Left cardiac atrium (tissue), 4 donors: ENCODE measurements at places on chromosomes 4 and X. TPM values are rescaled to one million over a fixed set of nuclear protein-coding genes. Genes with fewer than 3 reads are reported as not detected.

GRCh38 chrX:148593146-148593545 lies 92.7 kb downstream of the AFF2 start:
- no peak for DNase-seq

GRCh38 chrX:124238268-124238667 lies 94.2 kb upstream of the TEX13D start:
- no peak for DNase-seq

- no peak for DNase-seq
Observed at GRCh38 chr4:16752150-16752549, 146.3 kb downstream of the LDB2 start.

DNA sequence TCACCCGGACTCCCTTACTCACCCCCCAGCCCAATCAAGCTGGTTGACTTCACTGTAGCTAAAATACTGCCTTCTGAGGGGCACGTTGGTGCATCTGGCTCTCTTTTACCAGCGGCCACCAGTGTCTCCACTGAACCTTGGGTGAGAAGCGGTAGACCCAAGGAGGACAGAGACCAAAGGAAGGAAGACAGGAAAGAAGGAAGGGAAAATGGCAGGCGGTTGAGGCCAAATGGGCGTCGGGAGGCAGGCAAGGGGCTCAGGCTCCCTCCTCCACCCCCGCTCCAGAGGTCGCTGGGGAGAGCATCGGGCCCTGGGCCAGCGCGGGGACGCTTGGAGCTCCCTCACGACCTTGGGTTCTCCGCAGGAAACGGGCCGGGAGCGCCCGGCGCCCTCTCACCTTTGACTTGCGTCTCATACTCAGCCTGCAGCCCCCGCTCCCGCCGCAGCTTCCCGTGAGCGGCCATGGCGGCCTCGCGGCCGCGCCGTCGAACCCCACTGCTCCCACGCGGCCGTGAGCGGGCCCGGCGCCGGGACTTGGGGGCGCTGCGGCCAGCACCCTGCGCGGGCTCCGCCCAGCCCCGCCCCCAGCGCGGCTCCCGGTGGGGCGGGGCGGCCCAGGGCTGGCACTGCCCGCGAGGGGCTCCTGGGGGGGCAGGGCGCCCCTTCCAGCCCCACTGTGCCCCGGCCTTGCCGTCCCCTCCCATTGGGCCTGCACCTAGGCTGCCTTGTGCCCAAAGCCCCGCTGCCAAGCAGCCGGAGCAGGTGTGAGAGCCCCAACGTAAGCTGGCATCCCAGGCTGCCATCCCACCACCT lies at the start of gene ARHGAP4:
TSS of gene ARHGAP4 (minus strand) at position 526 of the 813 bp plus-strand sequence. CDS start at position 464, 62 bp downstream.
- DNase-seq, result no peak

- no peak for DNase-seq
Observed at GRCh38 chr4:17027495-17027894, 129.1 kb upstream of the LDB2 start.

- no peak for DNase-seq
Observed at GRCh38 chrX:40459571-40460158, 121.1 kb upstream of the ATP6AP2 start.

- DNase-seq, result no peak
Observed at GRCh38 chr4:128277856-128278255, 9.8 kb downstream of the PGRMC2 start.

GRCh38 chr4:57147335-57148060 lies 37.3 kb upstream of the IGFBP7 start:
- DNase-seq, result no peak

DNA sequence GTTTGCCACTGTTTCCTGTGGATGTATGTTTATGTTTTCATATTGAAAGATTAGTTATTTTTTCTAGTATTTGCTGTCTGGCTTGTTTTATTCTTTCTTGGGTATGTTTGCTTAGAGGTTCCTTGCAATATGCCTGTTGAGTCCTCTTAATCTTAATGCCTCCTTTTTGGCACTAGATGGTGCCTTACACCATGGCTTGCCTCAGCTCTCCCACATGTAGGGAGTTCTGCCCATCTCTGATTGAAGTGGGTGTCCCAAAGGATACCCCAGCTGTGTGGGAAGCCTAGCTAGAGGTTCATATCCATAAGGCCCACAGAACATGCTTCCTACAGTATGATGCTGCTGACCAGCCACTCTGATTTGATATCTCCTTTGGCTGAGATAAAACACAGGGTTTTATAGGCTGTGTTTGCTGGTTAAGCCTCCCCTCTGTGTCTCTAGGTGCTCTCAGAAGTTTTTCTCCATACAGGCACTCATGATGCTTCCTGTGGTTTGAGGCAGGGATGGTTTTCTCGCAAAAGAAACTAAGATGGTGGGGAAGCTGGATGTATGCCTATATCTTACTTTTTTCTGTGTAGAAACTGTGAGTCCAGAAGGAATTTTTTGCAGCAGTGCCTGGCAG lies 162.4 kb downstream of the ASB9 start:
- DNase-seq, result no peak

- no peak for DNase-seq
Observed at GRCh38 chrX:119147486-119147885, 19.9 kb upstream of the KIAA1210 start.

DNA sequence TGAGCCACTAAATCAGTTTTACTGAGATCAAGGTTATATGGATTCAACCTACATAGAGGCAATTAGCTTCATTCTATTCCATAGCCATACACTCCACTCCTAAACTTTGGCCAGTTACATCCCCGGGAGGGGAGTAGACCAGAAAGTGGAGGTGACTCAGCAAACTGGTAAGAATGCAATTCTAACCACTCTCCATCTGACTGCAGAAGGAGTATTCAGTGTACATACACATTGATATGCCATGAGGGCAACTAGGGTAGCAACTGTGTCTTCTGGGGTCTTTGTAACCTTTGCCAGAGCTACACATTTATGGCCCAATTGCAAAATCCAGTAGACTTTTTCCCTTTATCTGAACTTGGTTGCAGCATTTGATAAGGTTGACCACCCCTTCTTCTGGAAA lies 7.6 kb downstream of the SLC25A43 start:
- DNase-seq, result no peak

- no peak for DNase-seq
Observed at GRCh38 chr4:120716346-120716745, 206.2 kb downstream of the PRDM5 start.

DNA sequence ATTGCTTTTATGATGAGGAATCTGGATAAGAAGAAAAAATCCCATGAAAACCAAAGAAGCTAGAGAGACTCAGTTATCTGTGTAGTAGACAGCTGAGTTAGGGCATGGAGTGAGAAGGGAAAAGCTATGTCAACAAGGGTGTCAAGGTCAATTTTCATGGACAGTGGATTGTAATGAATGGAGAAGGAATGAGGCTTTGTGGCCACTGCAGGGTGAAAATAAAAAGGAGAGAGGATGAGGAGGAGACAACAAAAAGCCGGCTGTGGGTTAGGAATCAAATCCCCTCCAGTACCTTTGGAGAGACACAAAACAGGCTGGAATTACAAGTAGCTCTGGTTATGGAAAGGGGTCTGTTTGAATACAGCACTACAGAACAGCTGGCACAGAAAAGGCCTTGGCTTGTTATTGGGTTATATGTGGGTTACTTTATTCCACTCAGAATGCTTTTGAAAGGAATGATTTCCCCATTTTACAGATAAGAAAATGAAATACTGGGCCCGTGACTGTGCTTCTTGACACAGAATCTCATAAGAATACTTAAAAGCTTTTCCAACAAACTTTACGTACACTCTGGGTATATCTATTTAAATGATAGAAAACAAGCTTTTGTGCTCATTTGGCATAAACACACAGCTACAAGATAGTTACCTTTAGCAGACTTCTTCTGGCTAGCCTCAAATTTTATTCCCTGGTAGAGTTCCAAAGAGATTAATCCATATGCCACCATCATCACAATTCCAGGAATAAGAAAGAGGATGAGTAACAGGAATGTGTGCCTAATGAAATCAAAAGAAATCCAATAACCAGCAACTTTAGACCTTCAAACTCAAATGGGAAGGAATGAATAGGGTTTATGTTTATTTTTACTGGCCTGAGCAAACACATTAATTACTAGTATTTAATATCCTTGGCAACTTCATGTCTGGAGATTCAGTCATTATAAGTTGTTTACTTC lies 7.5 kb downstream of the CCKAR start:
- DNase-seq, result no peak

DNA sequence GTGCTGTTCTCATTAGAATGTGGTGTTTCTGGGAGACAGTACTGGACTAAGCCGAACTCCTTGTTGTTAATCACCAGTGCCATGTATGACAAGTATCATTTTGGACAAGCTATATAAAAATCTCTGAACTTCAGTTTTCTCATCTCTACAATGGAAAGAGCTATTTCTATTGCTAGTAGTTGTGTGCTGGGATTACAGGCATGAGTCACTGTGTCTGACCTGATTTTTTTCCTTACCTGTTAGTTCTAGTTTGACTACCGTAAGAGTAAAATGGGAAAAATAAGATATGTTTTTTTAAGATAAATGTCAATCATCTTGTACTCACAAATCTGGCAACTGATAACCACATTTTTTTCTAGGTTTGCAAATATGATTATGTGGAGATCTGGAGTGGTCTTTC lies 192.3 kb downstream of the TLL1 start:
- DNase-seq, result no peak

GRCh38 chr4:74132944-74133343 lies 25.0 kb upstream of the MTHFD2L start:
- DNase-seq, result no peak

- DNase-seq, result no peak
Observed at GRCh38 chr4:139076016-139076744, 60.6 kb downstream of the NOCT start.

- no peak for DNase-seq
Observed at GRCh38 chr4:140807491-140808252, 51.5 kb upstream of the TBC1D9 start.

GRCh38 chr4:56296526-56296925 lies 90.8 kb downstream of the AASDH start:
- no peak for DNase-seq

DNA sequence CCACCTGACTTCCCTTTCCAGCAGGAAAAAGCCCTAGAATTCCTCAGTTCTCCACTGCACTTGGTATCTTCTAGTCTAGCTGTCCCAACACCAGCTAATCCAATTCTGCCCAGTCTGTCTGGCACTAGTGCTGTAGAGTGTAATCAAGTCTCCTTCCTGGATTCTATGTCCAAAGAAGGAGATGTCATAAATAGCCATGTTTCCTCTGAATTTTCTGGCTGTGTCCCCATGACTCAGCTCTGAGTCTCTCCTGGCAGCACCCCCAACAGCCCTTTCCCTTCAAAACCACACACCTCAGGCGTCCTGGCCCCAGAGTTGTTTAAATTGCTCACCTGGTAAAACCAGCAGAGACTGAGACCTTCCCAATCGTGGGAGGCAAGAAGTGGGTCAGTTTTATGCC lies 197.2 kb downstream of the GRXCR1 start:
- DNase-seq, result no peak

DNA sequence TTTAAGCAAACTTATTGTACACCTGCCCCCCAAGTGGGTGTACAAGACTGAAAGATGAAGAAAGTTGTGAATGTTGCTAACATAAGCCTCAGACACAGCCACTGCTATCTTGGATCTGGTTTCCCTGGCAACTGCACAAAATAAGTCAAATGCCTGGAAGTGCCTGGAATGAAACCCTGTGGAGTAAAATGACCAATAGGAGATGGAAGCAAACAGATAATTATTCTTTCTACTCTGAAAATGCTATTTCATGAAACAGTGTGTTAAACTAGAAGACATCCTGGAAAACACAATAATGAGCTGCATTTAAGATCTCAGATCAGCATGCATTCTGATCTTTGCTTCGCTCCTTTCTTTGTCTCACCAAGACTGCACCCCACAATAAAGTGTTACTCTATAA lies 1016.0 kb downstream of the ARAP2 start:
- DNase-seq, result no peak

DNA sequence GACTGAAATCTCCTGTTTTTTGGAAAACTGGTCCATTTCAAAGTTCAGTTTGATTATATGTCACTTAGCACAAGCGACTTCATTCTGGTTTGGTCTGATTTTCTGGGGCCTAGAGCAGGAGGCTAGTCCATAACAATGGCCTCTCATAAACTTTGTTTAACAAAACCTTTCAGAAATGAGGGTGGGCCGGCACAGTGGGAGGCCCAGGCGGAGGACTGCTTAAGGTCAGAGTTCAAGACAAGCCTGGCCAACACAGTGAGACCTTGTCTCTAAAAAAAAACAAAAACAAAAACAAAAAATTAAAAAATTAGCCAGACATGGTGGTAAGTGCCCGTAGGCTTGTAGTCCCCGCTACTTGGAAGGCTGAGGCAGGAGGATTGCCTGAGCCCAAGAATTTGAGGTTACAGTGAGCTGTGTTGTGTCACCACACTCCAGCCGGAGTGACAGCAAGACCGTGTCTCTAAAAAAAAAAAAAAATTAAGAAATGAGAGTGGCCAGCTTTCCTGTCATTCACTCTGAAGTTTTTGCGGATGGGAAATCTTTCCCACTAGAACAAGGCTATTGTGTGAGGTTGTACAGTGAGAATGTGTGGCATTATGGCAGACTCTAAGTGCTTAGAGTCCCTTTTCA lies 1.2 kb upstream of the PLAC8 start:
- DNase-seq, result no peak

DNA sequence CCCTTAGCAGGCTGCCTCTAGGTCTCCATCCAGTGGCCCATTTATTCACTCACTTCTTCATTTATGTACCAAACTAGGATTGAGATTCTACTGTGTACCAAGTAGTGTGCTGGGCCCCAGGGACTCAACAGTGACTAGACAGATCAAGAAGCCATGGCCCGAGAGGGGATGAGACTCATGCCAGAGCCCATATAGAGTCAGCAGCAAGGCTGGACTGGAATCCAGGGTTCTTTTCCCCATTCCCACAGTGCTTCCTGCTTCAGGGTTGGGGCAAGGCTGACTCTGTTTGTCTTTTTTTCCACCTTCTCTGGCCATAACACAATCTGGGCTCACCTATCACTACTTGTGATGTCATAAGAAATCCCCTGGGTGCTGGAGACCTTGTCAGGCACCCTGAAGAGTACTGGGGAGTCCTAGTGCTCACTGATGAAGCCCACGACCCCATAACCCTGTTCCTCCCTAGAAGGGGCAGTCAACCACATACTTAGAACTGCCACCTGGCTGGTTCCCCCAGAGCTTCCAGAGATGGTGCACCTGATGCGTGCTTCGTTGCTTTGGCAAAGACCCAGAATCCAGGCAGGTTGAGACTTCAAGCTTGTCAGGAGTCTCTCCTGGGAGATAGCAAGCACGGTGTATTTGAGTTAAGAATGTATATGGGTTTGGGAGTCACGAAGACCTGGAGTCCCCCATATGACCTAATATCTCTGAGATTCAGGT lies 6.2 kb downstream of the RTL5 start:
- DNase-seq, result no peak

GRCh38 chr4:169791527-169792156 lies 33.9 kb upstream of the HPF1 start:
- peak; percentile 39 for DNase-seq

- DNase-seq, result no peak
Observed at GRCh38 chr4:48484494-48485168, 1.5 kb downstream of the SLC10A4 start.

GRCh38 chrX:115021121-115021520 lies 3.7 kb upstream of the IL13RA2 start:
- no peak for DNase-seq

GRCh38 chrX:140467211-140467610 lies 37.7 kb downstream of the SOX3 start:
- DNase-seq, result no peak

PABPC4L gene
- total RNA-seq, result 1.1 TPM

MAGEA10 gene
- not detected for total RNA-seq

JCHAIN gene
- total RNA-seq, result 12.0 TPM

SLC16A2 gene
- 12.3 TPM for total RNA-seq

ASB12 gene
- 1.4 TPM for total RNA-seq

SYTL4 gene
- total RNA-seq, result 3.6 TPM

WAS gene
- total RNA-seq, result 9.1 TPM

DAPP1 gene
- total RNA-seq, result 0.89 TPM

CLDN2 gene
- 0.10 TPM for total RNA-seq

BMPR1B gene
- total RNA-seq, result 0.77 TPM
